ENCODE measurements at places on chromosomes 11 and 22.

DNA sequence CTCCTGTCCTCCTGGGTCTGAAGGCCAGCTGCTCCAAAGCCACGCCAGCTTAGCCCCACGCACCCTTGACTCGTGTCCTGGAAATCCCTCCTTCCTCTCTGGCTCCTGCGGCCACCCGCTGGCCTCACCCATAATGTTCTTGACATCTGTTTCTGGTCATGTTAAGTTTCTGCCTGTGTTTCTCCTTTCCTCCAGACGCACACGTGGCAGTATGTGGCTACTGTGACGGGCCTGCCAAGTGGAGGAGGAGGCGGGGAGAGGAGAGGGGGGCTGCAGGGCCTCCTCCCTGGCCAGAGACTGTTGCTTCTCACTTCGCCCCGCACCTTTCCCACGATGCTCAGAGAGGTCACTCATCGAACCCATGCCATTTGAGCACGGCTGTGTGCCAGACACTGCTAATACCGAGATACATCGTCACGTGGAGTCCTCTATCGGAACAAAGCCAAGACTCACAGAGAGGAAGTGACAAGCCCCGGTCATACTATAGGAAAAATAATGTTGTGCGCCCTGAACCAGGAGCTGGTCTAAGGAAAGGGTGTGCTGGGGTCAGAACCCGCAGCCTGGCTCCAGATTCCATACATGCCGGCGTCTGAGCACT is 11.5 kb downstream of the C1QTNF6 start:
- DNase-seq, result no peak

- no peak for DNase-seq
Observed at GRCh38 chr11:115645631-115646317, 141.6 kb upstream of the CADM1 start.

GRCh38 chr11:29343465-29344333 is 673.1 kb downstream of the KCNA4 start:
- no peak for DNase-seq

DNA sequence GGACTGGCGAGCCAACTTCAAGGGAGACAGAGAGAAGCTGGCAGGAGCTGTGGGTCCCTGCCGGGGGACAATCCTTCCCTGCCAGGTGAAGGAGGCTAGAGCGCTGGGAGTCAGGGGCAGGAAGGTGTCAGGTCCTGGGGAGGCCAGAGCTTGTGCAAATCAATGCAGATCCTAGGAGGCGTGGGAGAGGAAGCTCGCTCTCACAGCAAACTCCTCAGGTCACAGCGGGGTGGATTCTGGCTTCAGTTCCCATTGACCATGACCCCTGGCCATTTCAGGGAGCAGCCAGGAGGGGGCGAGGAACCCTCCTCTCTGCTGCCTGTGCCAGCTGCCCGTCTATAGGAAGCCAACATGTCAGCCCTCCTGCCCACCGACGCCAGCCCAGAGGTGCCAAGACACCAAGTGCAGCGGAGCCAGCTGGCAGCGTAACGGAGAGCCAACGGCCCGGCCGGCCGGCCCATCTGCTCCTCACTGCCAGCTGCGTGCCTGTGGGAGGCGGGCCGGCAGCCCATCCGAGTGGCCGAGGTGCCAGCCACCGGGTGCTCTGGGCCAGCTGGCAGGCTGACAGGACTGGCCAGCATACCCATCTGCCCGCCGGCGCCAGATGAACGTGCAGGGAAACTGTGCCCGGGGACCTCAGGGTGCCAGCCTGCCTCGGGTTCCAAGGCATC is 374.8 kb downstream of the MIAT start:
- DNase-seq, result peak; percentile 79

DNA sequence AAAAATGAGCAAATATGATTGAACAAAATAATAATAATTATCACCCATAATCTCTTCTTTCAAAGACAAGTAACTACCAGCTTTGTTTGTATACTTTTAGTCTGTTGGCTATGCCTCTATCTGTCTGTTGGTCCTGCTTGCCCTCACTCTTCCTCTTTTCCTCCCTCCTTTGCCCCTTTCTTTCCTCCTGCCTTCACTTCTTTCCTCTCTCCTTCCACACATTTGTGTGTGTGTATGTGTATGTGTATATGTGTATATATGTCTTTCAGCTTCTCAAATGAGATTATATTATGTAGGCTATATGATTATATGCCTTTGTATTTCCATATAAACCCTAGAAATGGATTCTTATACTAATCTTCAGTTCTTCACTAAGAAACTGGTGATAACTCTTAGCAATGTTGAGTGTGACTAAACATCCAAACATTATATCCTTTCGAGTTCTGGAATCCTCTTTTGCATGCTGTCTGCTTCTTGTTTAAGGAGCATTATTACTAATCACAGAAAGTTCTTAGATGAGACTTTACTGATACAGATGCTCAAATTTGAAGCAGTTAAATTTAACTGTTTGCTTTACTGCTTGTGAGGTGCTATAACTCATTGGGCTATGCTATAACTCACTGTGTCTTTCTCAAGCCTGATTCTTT is 219.1 kb downstream of the TMEM135 start:
- no peak for DNase-seq

GRCh38 chr11:12291766-12292165 is 85.6 kb upstream of the PARVA start:
- DNase-seq, result no peak

DNA sequence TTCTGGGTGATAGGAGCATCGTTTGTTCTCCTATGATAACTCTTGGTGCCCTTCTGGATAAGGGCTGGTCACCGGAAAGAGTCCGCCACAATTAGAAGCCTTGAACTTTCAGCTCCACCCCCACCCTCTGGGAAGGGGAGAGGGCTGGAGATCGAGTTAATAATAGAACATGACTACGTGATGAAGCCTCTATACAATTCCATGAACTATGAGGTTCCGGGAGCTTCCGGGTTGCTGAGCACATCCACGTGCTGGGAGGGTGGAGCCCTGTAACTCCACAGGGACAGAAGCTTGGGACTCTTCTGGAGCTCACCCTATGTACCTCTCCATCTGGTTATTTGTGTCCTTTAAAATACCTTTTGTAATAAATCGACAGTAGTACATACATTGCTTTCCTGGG is 40.3 kb downstream of the ARHGAP42 start:
- DNase-seq, result no peak

DNA sequence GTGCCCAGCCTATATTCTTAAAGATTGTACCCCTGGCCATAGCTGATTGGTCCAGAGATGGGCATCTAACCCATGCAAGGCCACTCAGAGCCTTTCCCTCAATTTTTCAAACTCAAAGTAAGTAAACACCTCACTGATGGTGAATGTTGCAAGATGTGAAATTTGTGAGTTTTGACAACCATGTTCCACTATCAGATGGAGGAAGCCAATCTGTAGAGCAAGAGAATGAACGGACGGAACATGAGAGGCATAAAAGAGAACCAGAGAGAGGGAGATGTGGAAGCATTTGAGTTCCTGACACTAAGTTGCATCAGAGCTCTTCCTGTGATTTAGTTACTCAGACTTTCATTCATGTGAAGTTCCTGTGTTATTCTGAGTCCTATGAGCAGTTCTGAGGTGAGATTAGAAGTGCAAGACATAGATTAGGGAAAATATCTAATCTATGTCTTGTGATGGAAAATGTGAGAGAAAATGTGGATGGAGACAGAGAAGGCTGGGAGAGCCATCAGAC is 73.3 kb downstream of the PRSS23 start:
- DNase-seq, result no peak

DNA sequence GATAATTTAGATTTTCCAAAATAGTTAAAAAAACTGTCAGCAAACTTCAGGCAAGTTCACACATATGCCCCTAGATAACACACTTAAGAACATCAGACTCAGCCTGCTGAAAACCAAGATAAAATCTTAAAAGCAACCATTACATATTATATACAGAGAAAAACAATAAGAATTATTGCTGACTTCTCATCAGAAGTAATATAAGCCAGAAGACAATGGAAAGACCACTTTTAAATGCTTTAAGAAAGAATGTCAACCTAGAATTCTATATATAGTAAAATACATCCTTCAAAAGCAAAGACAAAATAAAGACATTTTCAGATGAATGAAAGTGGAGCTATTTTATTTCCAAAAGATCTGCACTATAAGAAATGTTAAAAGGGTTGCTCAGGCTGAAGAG is 37.8 kb upstream of the SC5D start:
- DNase-seq, result no peak

GRCh38 chr22:24265734-24266133 is 4.9 kb upstream of the SPECC1L start:
- no peak for DNase-seq

- DNase-seq, result peak; percentile 16
Observed at GRCh38 chr22:36768141-36768540, 7.8 kb downstream of the IFT27 start.

- no peak for DNase-seq
Observed at GRCh38 chr22:39522567-39523300, 2.4 kb downstream of the ATF4 start.

- no peak for DNase-seq
Observed at GRCh38 chr11:69958308-69958707, 119.8 kb upstream of the ANO1 start.

DNA sequence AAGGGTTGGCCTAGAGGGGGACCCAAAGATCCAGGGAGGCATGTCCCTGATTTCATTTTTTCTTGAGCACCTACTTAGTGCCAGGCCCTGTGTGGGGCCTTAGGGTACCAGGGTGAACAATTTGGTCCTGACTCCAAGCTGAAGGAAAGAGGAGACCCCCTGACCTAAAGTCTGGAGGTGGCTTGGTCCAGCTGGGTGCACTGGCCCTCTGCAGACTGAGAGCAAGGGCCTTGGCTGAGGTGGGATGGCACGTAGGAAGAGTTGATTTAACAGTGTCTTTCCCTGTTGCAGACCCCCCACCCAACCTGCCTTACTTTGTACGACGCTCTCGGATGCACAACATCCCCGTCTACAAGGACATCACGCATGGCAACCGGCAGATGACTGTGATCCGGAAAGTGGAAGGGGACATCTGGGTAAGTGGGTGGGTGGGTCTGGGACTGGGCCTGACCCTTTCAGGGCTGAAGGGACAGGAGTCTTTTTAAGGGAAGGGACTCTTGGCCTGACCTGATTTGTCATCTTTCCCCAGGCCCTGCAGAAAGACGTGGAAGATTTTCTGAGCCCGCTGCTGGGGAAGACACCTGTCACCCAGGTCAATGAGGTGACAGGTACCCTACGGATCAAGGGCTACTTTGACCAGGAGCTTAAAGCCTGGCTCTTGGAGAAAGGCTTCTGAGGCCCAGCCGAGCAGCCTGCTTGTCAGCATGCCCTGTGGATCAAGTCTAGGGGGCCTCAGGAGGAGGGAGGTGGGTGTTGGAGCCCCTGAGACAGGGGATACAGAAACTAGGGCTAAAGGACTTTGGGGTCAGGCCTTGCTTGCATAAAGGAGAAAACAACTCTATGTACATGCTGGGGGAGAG is 3.3 kb downstream of the MRPL49 start:
- peak; percentile 58 for DNase-seq

- DNase-seq, result no peak
Observed at GRCh38 chr22:30884211-30885000, 84.2 kb downstream of the MORC2 start.

DNA sequence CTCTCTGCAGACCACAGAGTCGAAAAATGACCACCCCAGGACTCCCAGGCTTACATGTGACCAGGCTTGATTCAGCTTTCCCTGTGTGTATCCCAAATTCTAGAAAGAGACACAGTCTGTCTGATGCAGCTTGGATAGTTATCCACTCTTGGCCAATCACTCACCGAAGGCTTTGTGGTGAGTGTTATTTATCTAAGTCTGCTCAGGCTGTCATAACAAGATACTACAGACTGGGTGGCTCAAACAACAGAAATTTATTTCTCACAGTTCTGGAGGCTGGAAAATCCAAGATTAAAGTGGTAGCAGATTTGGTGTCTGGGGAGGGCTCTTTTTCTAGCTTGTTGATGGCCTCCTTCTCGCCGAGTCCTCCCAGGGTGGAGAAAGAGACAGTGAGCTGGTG is 63.2 kb downstream of the ZBTB16 start:
- DNase-seq, result no peak

GRCh38 chr11:10694486-10695239 is 1.1 kb upstream of the IRAG1 start:
- no peak for DNase-seq

- no peak for DNase-seq
Observed at GRCh38 chr22:19887256-19887985, 32.7 kb upstream of the GNB1L start.

DNA sequence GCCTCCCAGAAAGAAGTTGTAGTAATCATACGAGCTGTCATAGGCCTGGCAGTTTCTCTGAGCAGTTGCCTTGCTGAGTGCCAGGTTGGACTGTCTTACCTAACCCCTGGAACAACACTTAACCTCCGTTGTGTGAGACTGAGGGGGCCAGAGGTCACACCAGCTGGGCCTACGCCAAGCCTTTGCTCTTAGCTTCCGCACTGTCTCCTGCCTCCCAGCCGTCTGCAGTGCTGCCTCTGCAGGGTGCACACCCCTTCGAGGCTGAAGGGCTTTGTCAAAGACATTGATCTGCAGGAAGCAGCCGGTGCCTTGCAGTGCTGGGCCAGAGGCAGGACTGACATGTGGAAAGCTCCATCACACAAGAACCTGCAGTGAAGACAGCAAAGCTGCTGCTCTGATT is 16.7 kb downstream of the TAB1 start:
- no peak for DNase-seq

- DNase-seq, result no peak
Observed at GRCh38 chr11:110921742-110922521, 209.7 kb upstream of the ARHGAP20 start.

DNA sequence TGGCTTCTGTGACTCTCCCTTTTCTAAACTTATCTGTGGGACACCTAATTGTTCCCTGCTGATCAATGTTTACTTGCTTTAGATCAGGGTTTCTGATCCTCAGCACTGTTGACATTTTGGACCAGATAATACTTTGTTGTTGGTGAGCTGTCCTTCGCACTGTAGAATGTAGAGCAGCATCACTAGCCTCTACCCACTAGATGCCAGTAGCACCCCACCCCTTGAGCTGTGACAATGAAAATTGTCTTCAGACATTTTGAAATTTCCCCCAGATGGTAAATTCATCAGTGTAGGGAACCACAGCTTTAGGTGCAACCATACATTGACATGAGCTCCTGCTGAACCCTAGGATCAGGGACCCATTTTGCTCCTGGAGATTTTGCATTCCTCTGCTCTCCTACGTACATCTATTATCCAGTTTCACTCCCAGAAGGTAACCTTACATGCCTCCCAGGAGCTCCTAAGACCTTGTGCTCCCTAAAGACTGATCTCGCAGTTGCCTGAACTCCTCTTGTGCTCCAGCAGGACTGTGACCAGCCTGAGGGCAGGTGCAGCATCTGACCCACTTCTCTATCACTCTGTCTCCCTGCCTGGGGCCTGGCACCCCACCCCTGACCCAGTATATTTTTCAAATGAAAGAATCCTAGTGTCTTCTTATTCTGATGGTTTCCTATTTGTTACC is 107.8 kb downstream of the FAR1 start:
- DNase-seq, result no peak
